ENCODE measurements at places on chromosomes 2 and 18. TPM values are rescaled to one million over a fixed set of nuclear protein-coding genes. Genes with fewer than 3 reads are reported as not detected.
A peak's percentile ranks its signal among the peaks of the same experiment; 100 is the strongest.

MALT1 gene
- 14.5 TPM for total RNA-seq

IL1RL2 gene
- not detected for total RNA-seq

- DNase-seq: no peak
- no peaks in the 10 kb centered on the region for H3K27me3 ChIP-seq
- no peaks in the 10 kb centered on the region for H3K36me3 ChIP-seq
These were observed 172.8 kb downstream of the GLI2 start for GRCh38 chr2:120908314-120908975.

- no peak for DNase-seq
- H3K36me3 ChIP-seq: no peaks in the 10 kb centered on the region
- no peak overlapping the region for H3K4me3 ChIP-seq
- H3K4me1 ChIP-seq: no peaks in the 10 kb centered on the region
- H3K27ac ChIP-seq: no peak overlapping the region
These were observed 65.2 kb downstream of the BCL11A start for GRCh38 chr2:60488291-60488690.

DNA sequence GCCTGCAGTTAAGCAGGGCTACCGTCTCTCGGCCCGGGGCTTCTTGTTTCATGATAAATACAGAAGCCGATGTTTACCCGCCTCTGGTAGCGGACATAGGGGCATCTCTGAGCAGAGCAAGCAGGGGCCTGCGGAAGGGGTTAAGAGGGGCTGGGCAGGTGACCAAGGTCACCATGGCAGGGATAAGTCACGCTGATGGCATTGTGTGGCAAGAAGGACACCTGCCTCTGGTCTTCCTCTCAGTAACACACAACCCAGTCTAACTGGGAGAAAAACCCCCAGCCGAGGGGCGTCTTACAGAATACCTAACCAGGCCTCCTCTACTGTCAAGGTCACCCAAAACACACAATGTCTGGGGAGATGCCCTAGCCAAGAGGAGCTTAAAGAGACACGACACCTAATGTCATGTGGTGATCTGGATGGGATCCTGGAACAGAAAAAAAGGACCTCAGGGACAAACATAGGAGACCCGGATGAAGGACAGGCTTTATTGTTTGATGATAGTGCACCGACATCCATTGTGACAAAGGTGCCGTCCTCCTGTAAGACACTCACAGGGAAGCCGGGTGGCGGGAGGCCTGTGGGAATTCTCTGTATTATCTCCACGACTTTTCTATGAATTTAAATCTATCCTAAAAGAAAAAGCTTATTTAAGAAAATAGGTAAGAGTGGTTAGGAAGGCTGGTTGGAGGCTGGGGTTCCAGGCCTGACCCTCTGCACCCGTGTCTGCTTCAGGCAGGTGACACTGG is 24.8 kb downstream of the SH3BP4 start:
- no peak for DNase-seq
- peaks cover 97% of the 10 kb centered on the region for H3K4me1 ChIP-seq
- H3K27ac ChIP-seq: peak overlapping the region; percentile 86
- H3K36me3 ChIP-seq: no peaks in the 10 kb centered on the region
- H3K27me3 ChIP-seq: no peaks in the 10 kb centered on the region

Measured in body of pancreas (tissue), 4 donors.